ENCODE measurements at places on chromosomes 7 and 10.

- no peak for DNase-seq
Observed at GRCh38 chr7:85750454-85750949, 563.6 kb upstream of the SEMA3D start.

DNA sequence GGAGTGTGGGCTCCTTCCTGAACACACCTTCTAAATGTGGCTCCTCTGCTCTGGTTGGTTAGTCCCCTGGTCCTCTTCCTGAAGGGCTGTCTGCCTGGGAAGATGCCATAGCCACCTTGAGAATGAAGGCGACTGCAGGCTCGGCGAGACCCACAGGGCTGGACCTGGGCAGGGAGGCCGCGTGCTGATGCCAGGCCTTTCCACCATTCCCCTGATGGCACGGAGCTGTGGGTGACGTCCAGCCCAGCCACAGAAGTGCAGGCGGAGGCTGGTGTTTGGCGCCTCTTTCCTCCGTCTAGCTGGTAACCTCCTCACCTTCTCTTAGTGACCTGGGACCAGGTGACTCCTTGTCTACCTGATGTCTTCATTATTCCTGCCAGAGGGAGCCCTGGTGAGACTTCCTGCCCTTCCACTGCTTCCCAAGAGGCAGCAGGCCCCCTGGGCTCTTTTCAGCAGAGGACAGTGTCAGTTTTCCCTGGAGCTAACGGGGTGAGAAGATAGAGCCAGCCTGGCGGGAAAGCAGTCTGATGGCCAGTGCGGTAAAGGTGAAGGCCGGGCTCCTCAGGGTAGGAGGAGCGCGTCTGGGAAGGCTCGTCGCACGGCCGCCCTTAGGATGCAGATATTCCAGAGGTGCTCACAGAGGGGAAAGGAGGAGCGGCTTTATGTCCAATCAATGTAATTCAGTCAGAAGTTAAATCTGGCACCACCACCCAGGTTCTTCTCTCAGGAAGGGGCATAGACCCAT, 34.9 kb downstream of the GBX1 start:
- DNase-seq, result no peak

DNA sequence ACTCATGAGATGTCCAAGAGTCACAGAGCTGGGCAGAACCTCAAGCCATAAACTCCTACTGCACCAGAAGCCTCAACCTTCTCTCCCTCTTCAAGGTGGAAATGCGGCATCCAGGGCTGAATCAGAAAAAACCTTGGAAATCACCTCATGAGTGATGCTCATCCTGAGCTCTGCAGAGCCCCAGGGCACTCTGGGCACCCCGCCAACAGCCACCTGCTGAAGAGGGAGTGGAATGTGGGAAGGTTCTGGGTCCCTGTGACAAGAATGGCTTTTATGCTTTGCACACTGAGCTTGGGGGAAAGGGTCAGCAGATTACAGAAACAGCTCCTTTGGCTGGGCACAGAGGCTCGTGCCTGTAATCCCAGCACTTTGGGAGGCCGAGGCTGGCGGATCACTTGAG, 18.8 kb downstream of the NUDT1 start:
- no peak for DNase-seq

- no peak for DNase-seq
Observed at GRCh38 chr10:119103241-119103902, 541 bp upstream of the DENND10 start.

- no peak for DNase-seq
Observed at GRCh38 chr7:81299711-81300110, 380.9 kb upstream of the SEMA3C start.

DNA sequence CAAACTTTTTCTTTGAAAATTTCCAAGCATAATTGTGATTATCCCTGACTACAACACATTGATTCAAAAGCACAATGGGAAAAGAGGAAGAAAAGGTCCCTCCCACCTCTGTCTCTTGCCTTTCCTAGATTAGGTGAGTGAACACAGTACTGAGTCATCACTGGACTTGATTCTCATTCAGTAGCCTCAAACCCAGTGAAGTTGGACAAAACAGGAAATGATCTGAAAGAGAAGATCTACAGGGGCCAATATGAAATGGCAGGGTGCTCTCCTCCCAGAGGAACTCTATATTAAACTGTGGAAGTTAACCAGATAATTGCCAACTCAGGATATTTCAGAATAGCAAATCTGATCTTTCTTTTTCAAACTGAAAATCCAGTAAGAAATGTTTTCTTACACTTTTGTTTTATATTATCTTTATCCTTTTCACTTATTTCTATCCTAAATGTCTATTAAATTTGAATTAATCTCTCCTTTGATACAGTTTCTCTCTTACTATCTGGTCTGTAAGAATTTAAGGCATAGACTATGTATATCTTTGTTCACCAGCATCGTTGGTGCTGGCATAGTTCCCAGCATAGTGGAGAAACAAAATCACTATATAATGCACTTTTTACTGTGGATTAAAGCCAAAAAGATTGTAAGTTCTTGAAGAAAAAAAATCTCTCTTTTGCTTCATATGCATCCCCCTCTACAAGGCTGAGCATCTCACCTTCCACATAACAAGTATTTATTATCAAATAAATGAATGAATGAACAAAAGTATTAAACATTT, 41.4 kb upstream of the IKZF1 start:
- DNase-seq, result peak; percentile 62

- no peak for DNase-seq
Observed at GRCh38 chr7:132134814-132135445, 441.3 kb downstream of the PLXNA4 start.

- DNase-seq, result no peak
Observed at GRCh38 chr7:115708013-115708341, 322.6 kb downstream of the TFEC start.

- no peak for DNase-seq
Observed at GRCh38 chr7:157000741-157001653, 9.5 kb downstream of the MNX1 start.

- DNase-seq, result no peak
Observed at GRCh38 chr10:58894929-58895328, 281.5 kb upstream of the PHYHIPL start.

- DNase-seq, result no peak
Observed at GRCh38 chr7:99975782-99976521, at the start of gene AZGP1. Gene AZGP1, minus strand, starts transcription at chr7:99976031. Its CDS starts 11 bp downstream, at chr7:99976020.

- DNase-seq, result no peak
Observed at GRCh38 chr7:149459540-149460452, 1.1 kb downstream of the ZNF777 start.

DNA sequence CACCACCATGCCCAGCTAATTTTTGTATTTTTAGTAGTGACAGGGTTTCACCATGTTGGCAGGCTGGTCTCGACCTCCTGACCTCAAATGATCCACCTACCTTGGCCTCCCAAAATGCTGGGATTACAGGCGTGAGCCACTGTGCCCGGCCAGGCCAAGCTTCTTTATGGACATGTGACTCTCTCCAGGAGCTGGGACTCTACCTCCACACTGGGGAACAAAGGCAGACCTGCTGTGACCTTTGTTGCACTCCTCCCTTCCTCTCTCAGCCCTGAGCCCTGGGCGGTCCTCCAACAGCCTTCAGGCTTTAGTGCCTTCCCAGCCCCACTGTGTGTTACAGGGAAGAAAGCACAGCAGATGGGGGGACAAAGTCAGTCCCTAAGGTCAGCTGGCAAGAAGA, 55.0 kb upstream of the DUSP5 start:
- DNase-seq, result no peak

- no peak for DNase-seq
Observed at GRCh38 chr7:45073031-45073785, 15.6 kb downstream of the NACAD start.

- no peak for DNase-seq
Observed at GRCh38 chr7:92835261-92835850, 1.0 kb downstream of the CDK6 start.

- DNase-seq, result no peak
Observed at GRCh38 chr10:31011665-31012022, 20.0 kb downstream of the ZNF438 start.

GRCh38 chr10:65793738-65794425, 1132.0 kb upstream of the LRRTM3 start:
- no peak for DNase-seq

DNA sequence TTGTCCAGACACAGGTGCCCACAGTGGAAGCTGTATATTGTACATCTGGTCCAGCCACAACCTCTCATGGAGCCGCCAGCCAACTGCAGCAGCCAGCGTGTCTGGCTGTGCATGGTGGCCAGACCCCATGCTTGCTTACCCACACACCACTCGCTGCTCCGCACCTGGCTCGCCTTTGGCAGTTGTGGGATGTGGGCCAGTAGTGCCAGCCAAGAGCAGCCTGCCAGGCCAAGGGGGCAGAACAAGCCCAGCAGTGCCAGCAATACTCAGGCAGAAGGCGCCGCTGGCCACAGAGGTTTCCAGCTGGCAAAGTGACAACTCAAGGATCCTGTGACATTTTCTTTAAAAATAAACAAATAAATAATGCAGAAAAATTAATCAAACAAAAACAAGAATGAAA, 11.7 kb upstream of the TMEM243 start:
- DNase-seq, result no peak

DNA sequence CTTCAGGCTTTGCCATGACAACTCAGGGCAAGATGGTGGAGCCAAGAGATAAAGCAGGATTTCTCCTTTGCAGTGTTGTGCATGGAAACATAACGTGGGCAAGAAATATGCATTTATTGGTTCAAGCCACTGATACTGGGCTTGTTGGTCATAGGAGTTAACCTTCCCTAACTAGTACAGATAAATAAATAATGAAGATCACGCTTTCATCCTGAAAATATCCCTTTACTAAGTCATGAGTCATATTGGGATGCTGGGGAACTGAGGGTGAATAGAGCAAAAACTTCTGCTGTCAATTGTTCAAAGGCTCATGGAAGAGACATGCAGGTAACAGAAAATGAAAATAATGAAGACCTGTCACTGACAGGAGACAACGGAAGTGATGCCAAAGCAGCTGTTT, 55.5 kb downstream of the TES start:
- no peak for DNase-seq

DNA sequence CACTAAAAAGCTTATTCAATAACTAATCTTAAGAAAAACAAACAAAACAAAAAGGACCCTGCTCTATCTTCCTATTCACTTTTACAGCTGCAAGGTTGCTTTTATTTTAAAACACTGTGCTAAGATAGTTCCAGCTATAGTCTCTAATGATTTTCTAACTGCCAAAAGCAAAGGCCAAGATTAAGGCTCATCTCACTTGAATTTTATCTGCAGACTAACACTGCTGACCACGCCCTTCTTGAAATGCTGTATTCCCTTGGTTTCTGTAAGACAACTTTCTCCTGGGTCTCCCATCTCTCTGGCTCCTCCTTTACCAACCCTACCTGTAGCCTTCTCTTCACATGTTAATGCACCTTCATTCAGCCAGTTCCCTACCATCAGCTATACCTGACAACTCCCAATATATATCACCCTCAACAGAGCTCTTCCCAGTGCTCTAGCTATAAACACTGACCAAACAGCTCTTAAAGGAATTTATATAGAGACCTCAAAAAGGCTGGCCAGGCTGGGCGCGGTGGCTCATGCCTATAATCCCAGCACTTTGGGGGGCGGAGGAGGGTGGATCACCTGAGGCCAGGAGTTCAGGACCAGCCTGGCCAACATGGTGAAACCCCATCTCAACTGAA, 11.7 kb downstream of the SRPK2 start:
- DNase-seq, result no peak

DNA sequence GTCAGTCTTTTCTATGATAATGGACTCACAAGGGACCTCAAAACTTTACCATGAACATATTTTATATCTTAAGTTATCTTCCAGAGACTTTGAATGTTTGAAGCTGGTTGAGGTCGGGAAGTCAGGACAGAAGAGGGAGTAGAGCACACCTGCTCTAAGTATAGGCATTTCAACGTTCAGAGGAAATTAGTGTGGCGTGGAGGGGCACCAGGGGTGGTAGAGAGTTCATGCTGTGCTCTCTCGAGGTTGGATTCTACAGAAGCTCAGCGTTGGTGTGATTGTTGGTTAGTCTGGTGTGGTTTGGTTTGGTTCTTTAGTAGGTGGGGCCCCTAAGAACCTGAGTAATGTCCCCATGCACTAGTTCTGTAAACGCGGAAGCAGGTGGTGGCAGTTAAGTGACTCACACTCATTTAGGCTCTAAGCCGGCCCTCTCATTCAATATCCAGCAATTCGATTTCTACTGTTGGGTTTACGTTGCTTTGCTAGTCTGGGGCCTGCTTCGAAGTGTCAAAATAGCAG, 19.8 kb downstream of the CNTNAP2 start:
- DNase-seq, result no peak

DNA sequence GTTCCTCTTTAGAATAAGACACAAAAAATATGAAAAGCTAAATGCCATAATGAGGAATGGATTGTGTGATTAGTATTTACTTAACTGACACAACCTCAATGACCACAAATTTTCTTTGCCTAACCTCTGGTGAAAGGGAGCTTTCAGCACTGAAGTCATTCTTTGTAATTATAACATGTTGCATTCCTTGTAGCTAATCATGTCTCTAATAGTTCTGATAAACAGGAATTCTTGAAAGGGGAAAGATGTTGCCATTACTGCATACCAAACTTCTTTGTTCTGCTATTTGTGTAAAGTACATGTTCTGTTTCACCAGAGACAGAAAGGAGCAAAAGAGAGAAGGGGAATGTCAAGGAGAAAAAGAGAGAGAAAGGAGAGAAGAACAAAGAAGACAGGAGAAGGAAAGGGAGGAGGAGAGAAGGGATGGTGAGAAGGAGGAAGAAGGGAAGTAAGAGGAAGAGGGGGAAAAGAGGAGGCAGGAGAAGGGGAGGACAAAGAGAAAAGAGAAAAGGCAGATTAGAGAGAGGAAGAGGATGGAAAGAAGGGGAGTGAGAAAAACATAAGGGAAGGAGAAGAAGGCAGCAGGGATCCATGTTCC, 120.9 kb downstream of the SEMA3D start:
- DNase-seq, result no peak

GRCh38 chr10:21728618-21729017, 194.6 kb downstream of the MLLT10 start:
- no peak for DNase-seq

- no peak for DNase-seq
Observed at GRCh38 chr7:140168816-140169215, 8.0 kb downstream of the KDM7A start.
